ENCODE measurements at places on chromosomes 4 and X.

GRCh38 chr4:112823156-112823555, 186.2 kb downstream of the LARP7 start:
- no peak for DNase-seq

GRCh38 chrX:115650916-115651315, 89.9 kb downstream of the PLS3 start:
- peak; percentile 1 for DNase-seq

DNA sequence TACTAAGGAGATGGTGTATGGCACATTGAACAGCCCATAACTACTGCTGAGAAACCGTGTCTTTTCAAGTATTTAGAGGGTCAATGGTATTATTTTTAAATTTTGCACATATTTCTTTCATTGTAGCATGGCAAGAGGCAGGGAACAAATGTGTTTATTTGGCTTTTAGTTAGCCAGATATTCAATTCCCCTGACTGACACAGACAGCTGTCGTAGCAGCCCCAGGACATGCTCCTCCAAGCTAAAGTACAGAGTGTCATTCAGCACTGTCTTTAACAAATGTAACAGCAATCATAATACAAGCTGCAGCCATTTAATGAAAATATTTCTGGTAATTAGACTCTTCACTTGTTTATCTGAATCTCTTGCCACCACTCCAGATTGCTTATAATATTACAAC, 687.1 kb downstream of the KLHL13 start:
- no peak for DNase-seq

DNA sequence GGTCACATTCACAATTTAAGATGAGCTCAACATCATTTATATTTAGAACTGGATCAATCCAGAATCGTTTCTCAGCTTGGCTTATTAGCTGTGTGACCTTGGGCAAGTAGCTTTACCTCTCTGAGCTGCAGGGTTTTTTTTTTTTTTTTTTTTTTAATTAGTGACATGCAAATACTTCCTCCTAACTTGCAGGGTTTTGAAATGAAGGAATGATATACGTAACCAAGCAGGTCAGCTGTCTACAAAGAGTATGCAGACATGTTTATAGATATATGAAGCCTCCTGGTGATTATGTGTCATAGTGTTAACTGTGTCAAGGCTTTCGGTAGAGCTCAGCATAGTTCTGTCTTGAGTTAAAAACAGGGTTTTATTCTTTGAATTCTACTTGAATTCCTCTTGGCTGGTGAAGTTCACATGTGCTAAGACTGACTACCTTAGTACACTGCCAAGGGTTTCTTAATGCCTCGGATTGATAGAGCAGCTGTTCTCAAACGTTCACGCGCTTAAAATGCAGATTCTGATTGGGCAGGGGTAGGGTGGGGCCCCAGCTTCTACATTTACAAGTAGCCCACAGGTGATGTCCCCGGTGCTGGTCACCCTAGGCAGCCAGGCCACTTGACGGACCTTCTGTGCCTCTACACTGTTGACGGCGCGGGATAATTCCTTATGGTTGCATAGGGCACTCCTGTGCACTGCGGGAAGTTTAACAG, 654 bp upstream of the STS start:
- no peak for DNase-seq

DNA sequence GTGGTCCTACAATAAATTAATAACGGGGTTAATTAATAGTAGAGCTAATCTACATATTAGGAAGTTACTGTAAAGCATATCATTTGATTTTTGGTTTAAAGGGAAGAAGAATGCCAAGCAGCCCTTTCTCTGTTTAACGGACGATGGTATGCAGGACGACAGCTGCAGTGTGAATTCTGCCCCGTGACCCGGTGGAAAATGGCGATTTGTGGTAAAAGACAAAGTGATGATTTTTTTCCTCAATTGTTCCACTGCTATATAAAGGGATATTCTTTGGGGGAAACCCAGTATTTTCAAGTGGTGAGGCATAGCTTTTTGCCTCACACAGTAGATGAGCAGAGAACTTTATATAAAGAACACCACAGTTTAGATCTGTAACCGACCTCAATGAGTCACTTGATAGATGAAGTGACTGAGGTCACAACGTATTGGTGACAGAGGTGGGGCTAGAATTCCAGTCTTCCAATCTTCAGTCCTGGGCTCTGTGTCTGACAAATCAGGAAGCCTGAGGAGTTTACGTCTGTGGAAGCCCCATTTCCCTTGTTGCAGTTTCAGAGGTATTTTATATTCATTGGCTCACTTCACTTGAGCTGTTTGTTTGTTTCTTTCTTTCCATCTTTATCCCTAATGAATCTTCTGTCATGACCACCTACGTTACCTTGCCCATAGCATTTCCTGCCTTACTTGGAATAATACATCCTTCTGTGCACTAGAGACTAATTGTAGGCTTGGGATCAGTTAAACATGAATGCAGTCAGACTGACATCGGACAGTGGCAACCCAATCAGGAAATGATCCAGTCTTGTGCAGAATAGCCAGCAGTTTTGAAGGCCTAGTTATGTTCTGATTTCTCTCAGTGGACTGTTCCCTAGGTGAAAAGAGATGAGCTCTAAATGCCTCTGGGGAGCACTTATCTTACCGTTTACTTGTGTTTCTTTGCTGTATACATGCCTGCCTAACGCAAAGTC, 30.1 kb downstream of the ZRSR2 start:
- no peak for DNase-seq

- DNase-seq: no peak
Measured at GRCh38 chr4:97013309-97013708, 1130.0 kb downstream of the STPG2 start.
